ENCODE measurements at places on chromosomes 6 and 20.

- DNase-seq, result no peak
Observed at GRCh38 chr6:133542056-133542821, 301.1 kb downstream of the EYA4 start.

DNA sequence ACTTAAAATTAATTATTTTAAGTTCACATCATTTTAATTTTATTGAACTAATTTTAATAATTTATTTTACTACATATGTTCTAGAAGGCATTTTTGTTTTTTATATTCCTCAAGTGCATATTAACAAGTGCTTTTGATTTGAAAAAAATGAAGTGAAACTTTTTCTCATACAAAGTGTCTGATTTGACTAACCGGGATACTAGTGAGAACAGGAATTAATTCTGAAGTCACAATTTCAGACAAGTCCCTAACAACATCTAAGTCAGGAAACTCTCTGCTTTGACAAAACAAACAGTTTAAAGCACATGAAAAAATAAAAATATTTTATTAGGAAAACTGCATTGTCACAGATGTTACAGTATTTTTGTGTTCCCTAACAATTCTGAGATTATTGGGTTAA is 1166.3 kb upstream of the CITED2 start:
- no peak for DNase-seq

GRCh38 chr6:16799279-16800193 is 38.3 kb upstream of the ATXN1 start:
- peak; percentile 63 for DNase-seq

- DNase-seq, result no peak
Observed at GRCh38 chr6:146856296-146856695, 257.5 kb downstream of the ADGB start.

- DNase-seq, result peak; percentile 22
Observed at GRCh38 chr20:35854713-35855348, 83.0 kb downstream of the PHF20 start.

DNA sequence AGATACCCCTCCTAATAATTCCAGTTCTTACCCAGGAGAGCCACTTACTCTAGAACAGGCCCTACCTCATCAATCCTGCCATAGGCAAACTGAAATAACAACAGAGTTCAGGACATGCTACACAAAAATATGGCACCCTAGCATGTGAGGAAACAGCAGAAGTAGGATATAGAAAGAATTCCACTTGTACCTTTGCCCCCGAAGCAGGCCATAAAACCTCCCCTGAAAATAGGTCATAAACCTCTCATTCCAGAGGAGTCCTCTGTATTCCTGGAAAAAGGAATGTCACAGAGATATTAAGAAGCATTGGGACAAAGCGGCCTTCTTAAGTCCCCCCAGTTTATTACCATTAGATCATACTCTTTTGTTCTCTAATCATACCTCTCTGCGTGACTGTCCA is 504.3 kb upstream of the MARCKS start:
- DNase-seq, result no peak

DNA sequence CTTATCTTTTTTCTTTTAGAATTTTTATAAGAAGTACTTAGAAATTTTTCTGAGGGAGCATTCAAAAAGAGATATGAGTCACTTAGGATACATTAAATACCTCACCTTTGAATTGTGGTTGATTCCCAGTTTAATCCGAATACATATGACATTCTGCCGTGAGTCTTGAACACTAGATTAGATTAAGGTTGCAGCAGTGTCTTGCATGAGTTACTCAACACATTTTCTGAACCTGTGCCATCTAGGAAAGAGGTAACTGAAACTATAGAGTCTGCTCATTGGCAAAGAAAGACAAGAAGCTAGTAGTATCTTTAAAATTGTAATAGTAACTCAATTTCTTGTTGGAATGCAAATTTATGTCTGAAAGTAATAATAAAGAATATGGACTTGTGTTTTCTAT is 14.9 kb downstream of the PEX3 start:
- DNase-seq, result no peak

DNA sequence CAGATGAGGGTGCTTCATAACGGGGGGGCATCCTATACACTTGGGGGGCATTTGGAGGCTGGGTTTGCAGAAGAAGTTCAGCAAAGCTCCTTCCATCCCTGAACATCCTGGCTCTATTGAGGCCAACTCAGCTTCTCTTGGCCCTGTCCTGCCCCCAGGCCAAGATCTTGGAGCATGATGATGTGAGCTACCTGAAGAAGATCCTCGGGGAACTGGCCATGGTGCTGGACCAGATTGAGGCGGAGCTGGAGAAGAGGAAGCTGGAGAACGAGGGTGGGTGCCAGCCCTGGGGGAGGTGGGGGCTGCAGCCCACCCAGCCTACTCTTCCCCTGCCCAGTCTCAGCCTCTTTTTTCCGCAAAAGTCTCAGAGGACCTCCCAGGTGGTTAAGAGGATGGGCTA is 17.2 kb downstream of the GDAP1L1 start:
- no peak for DNase-seq

- DNase-seq, result no peak
Observed at GRCh38 chr6:166202321-166202733, 34.7 kb upstream of the TBXT start.

DNA sequence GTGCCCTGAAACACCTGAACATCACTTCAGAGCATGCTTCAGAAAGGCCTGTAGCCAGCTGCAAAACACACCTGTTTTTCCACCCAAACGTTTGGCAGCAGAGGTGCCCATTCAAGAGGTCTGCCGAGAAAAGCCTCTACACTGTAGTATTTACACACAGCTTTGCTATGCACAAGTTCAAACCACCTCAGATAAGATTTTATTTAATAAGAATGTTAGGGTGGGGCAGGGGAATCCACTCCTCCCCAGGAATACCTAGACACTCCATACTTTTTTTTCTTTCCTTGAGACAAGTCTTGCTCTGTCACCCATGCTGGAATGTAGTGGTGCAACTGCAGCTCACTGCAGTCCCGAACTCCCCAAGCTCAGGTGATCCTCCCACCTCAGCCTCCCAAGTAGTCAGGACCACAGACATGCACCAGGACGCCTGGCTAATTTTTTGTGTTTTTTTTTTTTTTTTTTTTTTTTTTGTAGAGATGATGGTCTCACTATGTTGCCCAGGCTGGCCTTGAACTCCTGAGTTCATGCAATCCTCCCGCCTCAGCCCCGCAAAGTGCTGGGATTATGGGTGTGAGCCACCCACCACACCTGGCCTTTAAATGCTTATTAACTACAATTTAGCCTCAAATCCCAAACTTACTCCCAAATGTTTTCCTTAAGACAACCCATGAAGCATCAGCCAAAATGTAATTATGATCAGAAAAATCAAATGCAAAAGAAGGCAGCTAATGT is 9.7 kb downstream of the MRPL14 start:
- no peak for DNase-seq

- DNase-seq, result peak; percentile 78
Observed at GRCh38 chr6:147063469-147064031, 140.7 kb upstream of the STXBP5 start.

GRCh38 chr6:104312851-104313250 is 546.9 kb downstream of the HACE1 start:
- DNase-seq, result no peak

GRCh38 chr6:25088513-25088912 is 152.8 kb upstream of the RIPOR2 start:
- DNase-seq, result peak; percentile 11

GRCh38 chr6:12331474-12331873 is 41.3 kb downstream of the EDN1 start:
- no peak for DNase-seq

DNA sequence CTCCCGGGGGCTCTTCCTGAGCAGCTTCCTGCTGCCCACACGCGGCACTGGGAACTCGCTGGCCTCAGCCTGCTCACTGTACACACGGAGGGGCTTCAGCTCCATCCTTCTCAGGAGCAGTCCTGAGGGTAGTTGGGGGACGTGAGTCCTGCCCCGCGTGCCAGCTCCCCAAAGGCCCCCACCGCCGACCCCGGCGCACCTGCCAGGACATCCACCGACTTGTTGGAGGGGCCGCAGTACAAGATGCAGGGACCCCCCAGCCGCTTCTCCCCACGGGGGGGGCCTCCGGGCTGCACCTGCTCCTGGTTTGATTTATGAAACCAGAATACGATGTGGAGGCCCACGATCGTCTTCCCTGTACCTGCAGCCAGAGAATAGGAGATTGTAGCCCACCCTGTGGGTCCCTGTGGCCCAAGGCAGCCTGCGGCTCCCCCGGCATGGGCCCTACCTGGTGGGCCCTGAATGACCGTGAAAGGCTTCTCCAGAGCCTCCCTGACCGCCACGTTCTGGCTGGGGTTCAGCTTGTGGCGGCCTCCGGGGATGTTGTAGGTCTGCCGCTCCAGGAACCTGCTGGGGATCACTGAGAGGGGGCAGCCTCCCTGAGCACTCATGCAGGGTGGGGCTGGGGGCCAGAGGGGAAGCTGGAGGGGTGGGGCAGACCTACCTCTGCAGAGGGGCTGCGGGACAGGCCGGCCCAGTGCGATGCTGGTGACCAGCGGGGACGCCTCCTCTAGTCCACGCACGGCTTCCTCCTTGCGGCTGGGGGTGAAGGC is 7.9 kb downstream of the FNDC11 start:
- no peak for DNase-seq

- DNase-seq, result no peak
Observed at GRCh38 chr6:137579612-137580011, 85.4 kb upstream of the OLIG3 start.

DNA sequence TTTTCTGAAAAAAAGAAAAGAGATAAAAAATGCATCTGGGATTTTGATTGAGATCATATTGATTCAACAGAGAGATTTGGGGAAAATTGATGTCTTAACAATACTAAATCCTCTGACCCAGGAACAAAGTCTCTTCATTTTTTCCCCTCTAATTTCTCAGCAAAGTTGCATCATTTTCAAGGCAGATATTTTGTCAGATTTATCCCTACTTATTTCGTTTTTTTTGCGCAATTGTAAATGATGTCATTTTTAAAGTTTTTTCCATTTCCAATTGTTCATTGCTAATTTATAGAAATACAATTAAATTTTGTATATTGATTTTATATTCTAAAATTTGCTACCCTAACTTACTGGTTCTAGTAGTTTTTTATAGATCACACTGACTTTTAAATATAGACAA is 97.7 kb upstream of the TMEM170B start:
- DNase-seq, result no peak

DNA sequence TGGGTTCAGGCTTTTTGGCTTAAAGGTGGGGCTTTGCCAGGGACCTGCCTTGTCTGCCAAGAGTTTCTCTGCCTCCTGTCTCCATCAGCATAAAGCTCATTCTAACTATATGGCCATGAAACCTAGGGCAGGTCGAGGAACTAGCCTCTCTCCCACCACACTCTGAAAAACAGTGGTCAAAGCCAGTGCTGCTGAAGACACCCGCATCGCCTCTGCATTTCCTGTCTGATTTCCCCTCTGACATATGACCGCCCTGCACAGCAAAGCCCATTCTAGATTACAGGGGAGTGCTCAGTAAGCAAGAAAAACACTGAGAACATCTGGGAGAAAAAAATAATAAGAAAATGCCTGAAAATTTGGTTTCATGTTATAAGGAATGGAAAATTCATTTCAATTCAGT is 573.6 kb downstream of the PRKN start:
- DNase-seq, result no peak

- no peak for DNase-seq
Observed at GRCh38 chr6:128597956-128598355, 77.6 kb upstream of the PTPRK start.

GRCh38 chr20:33279261-33279910 is 3.6 kb upstream of the BPIFB1 start:
- no peak for DNase-seq

GRCh38 chr20:20037960-20038359 is 14.3 kb downstream of the CRNKL1 start:
- DNase-seq, result peak; percentile 45
